ENCODE measurements at places on chromosomes 2 and 18.

- peak; percentile 72 for DNase-seq
These were observed at the start of gene SLC30A3 for GRCh38 chr2:27262379-27263286. Gene SLC30A3, minus strand, starts transcription at chr2:27263047. Its CDS starts 141 bp downstream, at chr2:27262906.

GRCh38 chr2:174014011-174014698 lies 49.0 kb upstream of the SP3 start:
- DNase-seq, result no peak

- DNase-seq, result no peak
These were observed 25.4 kb downstream of the NCK2 start for GRCh38 chr2:105770149-105770548.

GRCh38 chr2:22198381-22199283 lies 1074.9 kb downstream of the TDRD15 start:
- no peak for DNase-seq

DNA sequence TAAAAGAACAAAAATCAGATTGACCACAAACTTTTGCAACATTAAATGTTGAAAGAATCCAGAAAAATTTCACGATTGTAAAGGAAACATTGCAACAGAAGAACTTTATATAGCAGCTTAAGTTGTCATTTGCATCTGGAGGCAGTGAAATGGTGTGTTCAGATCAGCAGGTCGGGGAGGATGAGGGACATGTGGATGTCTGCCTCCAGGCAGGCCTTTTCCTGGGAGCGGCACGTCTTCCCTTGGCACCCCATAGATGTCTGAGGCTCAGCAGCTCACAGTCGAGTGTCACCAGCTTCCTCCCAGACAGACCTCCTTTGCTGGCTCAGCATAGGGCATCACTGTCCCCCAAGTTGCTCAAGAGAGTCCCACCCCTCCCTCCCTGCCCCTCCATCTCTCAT lies 44.3 kb upstream of the ASB1 start:
- no peak for DNase-seq

DNA sequence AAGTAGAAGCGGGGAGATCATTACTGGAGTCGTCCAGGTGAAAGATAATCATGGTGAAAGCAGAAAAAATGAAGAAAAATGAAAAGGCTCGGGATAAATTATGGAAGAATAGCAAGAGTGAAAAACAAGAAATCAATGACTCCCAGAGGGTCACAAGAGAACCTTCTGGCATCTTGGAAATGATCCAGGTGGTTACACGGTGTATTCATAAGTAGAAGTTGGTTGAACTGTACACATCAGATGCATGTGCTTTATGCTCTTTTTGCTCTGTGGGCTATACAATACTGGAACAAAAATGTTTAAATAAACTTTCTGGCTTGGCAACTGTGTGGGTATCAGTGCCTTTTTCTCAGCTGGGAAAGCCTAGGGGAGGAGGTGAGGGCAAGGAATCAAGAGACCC lies 348.9 kb downstream of the RND3 start:
- DNase-seq, result no peak

DNA sequence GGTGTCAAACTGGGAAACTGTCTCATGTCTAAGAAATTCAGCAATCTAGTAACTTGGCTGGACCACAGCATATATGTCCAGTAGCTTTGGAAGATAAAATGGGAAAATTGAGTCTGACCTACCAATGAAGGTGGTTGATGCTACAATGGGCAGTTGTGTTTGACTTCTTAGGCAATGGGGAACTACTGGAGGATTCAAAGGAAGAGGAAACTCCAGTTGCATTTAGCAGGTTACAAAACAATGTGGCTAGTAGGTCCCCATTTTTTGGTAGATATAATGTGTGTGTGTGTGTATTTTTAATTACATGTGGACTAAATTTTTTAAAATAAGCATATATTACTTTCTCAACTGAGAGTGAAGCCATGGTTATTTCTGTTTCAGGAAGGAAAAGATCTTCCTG lies 427.7 kb downstream of the NBAS start:
- no peak for DNase-seq

- DNase-seq, result peak; percentile 45
These were observed 2.6 kb downstream of the TET3 start for GRCh38 chr2:73987109-73987947.

- DNase-seq, result peak; percentile 30
These were observed 1.3 kb downstream of the EML6 start for GRCh38 chr2:54724560-54725342.

- no peak for DNase-seq
These were observed 87.1 kb downstream of the CDH20 start for GRCh38 chr18:61420218-61420885.

DNA sequence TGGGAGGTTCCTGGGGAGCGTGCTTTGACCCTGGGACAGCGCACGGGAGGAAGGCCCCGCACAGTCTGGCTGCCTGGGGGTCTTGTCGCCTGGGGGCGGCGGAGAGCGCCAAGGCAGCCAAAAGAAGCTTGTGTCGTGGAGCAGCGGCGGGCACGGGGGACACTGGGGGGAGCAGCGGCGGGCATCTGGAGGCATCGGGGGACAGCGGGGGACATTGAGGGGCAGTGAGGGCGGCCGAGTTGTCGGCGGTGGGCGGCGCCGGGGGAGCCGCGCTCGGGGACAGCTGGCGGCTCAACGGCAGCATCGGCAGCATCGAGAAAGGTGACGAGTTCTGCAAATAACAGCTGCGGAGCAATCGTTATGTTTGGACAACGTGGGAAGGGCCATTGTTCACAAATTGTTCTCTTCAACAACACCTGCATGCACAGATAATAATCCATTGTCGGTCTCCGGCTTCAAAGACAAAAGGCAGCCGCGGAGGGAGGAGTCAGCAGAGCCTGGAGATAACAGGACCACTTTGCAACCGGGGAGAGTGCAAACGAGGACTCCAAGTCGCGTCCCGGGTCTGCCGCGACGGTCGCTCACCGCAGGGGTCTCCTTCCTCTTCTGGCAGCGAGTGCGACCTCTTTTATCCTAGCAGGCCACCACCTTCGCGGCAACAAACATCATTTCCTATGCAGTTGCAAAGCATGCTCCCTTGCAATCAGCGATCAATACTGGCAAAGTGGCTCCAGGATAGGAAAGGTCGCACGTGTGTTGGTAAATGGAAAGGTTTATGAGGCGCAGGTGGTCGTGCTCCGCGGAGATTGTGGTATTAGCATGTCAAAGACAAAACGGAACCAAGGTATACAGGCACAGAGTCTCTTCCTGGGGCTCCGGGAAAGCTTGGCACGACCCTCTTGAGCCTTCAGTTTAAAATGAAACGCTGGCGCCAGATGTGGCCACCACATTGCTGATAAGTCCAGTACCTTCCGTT lies 132.3 kb upstream of the DLX2 start:
- DNase-seq, result peak; percentile 24

GRCh38 chr18:66833646-66834045 lies 229.8 kb upstream of the CDH19 start:
- DNase-seq, result no peak

DNA sequence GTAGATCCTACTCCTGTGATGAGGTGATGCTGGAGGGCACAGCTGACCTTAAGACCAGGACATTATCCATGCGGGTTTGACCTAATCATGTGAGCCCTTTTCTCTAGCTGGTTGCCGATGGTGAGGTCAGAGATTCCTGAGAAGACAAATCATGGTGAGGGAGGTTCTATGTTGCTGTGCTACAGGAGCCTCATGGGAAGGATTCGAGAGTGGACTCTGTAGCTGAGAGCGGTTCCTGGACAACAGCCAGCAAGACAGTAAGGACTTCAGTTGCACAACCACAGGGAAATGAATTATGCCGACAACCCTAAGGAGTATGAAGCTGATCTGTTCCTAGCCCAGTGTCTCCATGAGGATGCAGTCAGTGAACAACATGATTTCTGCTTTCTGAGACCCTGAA lies 80.4 kb downstream of the EPB41L3 start:
- DNase-seq, result no peak

DNA sequence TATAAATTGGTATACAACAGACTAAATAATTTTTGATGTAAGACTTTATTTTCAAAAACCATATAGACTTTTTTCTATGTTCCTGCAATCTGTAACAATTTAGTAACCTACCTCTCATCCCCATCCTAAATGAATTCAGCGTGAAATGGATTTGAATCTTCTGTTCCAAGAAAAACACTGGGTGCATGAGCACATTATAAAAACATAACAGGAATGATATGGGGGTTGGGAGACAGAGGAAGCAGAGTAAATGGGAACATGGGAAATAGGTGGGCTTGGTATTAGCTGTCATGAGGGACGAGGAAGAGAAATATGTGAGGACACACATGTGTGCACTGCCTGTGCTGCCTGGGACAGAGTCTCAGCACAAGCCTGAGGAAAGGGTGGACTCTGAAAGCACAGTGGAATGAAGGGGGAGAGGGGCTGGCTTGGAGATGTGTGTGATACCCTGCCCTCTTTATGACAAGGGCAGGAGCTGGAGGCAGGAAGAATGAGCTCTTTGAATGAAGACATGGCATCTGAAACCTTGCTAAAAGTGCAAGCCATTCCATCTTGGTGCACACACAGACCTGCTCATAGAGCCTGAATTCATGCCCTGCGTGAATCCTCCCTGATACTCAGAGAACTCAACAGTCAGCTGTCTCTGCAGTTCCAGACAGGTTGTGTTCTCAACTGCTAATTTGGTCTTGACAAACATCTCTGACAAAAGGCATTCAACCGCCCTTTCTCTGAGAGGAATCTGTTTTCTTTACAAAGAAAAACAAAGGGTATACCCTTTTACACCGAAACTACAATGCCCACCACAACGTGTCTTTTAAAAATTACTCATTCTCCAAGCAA lies 66.6 kb downstream of the EPB41L3 start:
- DNase-seq, result no peak

- DNase-seq, result no peak
These were observed 364 bp downstream of the STAT1 start for GRCh38 chr2:191013682-191013931.

DNA sequence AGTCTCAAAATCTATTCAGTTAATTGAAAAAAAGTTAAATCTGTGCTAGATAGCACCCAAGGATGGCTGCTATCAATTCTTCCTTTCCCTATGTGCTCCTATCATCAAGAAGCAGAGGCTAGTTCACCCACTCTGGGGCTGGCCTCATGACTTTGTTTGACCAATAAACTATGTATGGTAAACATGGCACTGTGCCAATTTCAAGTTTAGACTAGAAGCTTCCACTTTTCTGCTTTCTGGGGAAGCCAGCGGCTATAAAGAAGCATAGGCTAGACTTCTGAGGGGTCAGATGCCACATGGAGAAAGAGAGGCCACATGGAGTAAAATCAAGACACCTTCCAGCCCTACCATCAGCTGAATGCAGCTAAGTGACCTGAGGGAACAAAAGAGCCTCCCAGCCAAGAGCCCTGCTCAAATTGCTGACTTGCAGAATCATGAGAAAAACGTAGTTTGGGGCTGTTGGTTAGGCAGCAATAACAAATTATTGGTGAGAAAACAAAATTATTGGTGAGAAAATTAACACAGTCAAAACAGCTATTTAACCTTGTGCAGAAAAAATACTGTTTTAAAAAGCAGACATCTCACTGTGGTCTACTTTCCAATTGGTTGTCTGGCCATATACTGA lies 86.5 kb upstream of the SLC14A2 start:
- DNase-seq, result no peak

DNA sequence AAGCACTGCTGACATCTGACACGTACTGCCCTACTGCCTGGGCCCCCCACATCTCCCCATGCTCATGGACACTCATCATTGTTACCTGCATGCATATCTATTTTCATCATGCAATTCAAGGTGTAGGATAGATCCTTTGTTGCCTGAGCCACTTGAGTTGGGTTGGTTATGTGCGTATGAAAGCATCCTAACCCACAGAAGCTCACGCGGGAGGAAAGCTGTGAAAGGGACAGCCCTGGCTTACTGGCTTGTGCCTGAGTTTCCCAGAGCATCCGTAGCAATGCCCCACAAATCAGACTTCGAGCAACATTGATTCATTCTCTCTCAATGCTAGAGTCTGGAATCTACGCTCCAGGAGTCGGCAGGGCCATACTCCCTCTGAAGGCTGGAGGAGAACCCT lies 285.5 kb downstream of the PHLPP1 start:
- DNase-seq, result no peak

DNA sequence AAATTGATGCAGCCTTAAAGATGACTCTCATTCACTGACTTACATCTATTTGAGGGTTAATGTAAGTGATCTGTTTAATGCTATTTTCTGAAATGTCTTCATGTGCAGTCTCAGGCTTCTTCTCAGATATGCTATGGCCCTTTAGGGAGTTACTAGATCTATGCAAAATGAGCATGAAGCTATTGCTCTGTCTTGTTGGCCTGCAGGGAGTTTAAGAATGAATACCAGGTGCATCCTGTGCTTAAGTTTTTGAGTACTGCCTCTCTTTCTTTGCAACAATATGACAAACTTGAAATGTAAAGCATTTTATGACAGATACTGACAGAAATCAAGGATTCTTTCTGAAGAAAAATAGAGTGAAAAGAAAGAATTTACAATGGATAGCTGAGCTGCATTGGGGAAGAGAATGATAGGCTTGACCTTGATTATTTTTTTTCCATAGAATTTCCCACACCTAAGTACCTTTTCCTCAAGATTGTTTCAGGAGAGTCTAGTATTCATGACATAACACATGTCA lies 1058.3 kb upstream of the TMEFF2 start:
- DNase-seq, result no peak

- no peak for DNase-seq
These were observed 137.7 kb downstream of the ABCA12 start for GRCh38 chr2:215000721-215001120.

DNA sequence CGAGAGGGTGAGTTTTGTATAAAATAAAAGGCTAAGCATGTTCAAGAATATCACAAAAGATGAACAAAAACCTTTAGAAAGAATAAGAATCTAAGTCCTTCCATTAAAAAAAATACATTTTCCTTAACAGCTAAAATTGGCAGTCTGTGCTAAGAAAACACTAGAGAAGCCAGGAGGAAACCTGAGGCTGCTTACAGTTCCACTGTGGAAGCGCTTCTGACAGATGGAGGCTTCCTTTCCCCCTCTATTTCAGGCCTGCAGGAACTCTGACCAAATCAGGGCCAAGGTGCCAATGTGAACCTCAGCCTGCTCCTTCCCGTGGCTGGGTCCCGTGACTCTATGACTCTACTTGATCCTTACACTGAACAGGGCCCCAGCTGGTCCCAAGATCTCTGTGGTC lies 108.1 kb upstream of the ARHGAP28 start:
- no peak for DNase-seq

GRCh38 chr2:130376433-130377293 lies 20.8 kb downstream of the PTPN18 start:
- no peak for DNase-seq

GRCh38 chr2:64516651-64517510 lies 7.2 kb upstream of the AFTPH start:
- no peak for DNase-seq

DNA sequence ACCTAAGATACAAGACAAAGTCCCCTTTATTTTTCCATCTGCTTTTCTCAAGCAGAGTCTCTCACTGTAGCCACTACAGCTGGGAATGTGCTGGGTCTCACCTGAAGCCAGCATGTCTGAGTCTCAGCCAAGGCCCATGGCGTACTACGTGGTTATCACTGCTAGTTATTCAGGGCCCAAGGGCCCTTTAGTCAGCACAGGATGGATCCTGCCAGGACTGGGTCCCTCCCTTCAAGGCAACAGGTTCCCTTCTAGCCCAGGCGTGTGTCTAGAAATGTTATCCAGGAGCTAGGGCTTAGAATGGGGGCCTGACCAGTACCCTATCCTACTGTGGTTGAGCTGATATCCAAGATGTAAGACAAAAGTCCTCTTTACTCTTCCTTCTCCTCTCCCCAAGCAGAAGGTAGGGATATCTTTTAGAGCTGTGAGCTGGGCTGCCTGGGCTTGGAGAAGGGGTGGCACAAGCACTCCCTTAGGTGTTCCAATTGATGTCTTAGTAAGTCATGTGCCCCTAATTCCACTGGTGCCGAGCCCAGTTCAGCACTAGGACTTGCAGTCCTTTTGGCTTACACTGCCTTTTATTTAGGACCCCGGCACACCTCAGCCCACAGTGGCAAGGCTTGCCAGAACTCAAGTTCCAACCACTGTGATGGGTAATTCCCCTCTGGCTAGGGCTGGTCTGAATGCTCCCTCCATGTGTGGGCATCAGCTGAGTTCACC lies 17.7 kb downstream of the VPS54 start:
- no peak for DNase-seq

Data from activated naive CD4-positive, alpha-beta T cell treated with Interleukin-2 at 50 U/mL for 16 hours (primary cell).